ENCODE measurements at places on chromosomes 7 and 10. TPM values are rescaled to one million over a fixed set of nuclear protein-coding genes. Genes with fewer than 3 reads are reported as not detected.

- no peak for DNase-seq
These were observed 188.4 kb downstream of the PPP1R3A start for GRCh38 chr7:113730309-113730955.

DNA sequence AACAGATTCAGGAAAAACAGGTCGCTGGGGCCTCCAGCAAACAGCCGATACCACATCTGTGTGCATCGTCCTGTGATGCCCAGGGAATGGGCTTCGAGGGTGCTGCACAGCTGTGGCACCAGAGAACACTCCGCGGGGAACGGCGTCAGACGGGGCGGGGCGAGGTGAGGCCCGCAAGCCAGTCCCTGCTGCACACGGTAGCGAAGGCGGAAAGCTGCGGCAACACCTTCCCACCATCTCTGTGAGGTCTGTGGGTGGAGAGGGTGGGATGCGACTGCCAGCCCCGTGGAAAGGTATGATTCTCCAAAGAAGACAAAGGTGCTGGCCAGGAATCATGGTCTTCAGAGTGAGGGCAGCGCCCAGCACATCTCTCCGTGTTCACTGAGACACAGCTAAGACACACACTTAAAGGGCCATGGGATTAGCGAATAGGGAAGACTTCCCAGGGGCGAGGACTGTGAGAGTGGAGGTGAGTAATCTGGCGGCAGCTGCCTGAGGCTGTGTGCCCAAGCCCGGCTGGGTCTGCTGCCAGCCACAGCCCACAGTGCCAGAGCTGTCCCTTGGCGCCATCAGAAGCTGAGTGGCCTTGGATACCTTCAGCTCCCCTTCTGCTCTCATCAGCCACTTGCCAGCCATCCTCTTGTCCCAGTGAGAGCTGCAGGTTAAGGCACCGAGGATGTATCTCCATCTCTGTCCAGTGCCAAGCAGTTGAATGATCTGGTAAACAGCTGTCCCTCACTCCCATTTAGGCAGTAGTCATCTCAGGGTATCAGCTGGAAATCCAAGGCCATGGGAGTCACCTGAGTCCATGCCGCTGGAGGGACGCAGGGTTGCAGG is 17.6 kb downstream of the PRKAG2 start:
- no peak for DNase-seq

The JAZF1 gene
- total RNA-seq: 39.5 TPM

The GRM8 gene
- 2.9 TPM for total RNA-seq
